ENCODE measurements at places on chromosomes 2 and 18. TPM values are rescaled to one million over a fixed set of nuclear protein-coding genes. Genes with fewer than 3 reads are reported as not detected.

- DNase-seq: no peak
These were observed 120.1 kb upstream of the MAP3K20 start for GRCh38 chr2:172955587-172955986.

GRCh38 chr2:46116553-46116991, 180.6 kb upstream of the EPAS1 start:
- no peak for DNase-seq

Gene ALK
- not detected for total RNA-seq

GRCh38 chr18:76889091-76889699, 66.8 kb downstream of the ZNF236 start:
- no peak for DNase-seq

GRCh38 chr2:37527361-37527760, 144.1 kb downstream of the CDC42EP3 start:
- DNase-seq: no peak

Gene GALNT1
- 22.7 TPM for total RNA-seq

GRCh38 chr2:236250909-236251579, 13.2 kb downstream of the ASB18 start:
- no peak for DNase-seq

DNA sequence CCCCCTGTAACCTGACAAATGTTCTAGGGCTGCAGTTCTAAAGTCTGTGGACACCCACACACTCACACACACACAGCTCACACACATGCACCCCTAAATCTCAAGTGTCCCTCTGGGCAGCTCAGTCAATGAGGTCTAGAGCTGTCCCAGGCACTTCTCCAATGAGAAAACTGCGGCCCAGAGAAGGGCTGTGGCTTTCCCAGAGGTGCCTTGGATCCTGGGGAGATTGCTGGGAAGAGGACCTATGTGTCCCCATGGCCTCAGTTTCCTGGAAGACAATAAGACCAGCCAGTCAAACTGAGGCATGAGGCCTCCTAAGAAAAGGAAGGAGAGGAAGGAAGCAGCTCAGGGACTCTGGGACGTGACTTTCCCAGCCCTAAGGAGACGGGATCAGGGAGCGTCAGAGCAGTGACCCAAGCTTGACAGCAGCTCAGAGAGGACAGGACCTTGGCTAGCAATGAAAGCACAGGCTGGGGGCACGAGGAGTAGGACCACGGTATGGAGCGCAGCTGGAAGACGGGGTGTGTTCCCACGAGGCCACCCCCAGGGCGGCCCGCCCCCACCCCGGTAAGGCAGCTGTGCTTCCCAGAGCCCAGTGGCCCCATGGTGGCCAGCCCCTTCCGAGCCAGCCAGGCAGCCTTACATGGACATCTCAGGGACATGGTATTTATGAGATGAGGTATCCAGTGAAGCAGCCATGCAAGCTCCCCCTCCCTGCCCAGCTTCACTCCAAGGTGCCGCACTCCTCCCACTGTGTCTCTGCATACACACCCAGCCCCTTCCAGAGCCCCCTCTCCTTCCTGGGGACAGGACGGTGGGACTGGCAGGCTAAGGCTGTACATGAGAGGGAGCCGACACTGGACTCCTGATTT, 46.0 kb downstream of the TNS1 start:
- DNase-seq: no peak

- no peak for DNase-seq
These were observed 722.3 kb downstream of the RNF144A start for GRCh38 chr2:7639476-7639875.

Gene ATP6V1B1
- total RNA-seq: not detected

Gene PSMA8
- total RNA-seq: 0.30 TPM
